ENCODE measurements at places on chromosomes 12 and 14. TPM values are rescaled to one million over a fixed set of nuclear protein-coding genes. Genes with fewer than 3 reads are reported as not detected.

CELA1 gene
- total RNA-seq: not detected

NUAK1 gene
- 37.7 TPM for total RNA-seq

KRT77 gene
- not detected for total RNA-seq

ZFHX2 gene
- 1.5 TPM for total RNA-seq

NTN4 gene
- total RNA-seq: 60.9 TPM

CNIH1 gene
- 91.4 TPM for total RNA-seq

TAS2R42 gene
- total RNA-seq: not detected

GAS2L3 gene
- 5.8 TPM for total RNA-seq

DNA sequence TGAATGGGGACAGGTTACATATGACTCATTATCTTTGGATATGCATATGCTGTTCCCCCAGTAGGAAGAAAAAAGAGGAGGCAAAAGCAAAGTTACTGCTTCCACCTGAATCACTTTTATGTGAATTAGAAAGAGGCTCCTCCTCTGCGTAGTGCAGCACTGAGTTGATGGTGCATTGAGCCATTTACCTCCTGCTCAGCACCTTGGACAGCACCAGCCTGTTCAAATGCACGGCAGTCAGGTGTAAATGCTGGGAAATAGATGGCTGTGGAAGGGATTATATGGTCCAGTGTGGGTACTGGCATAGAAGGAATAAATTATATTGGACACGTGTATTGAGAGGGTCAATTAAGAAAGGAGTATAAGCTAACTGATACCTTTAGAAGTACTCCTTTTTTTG, 541.9 kb upstream of the SEL1L start:
- peak; percentile 79 for DNase-seq

GRCh38 chr12:29733501-29733900, 50.2 kb downstream of the TMTC1 start:
- no peak for DNase-seq

GRCh38 chr12:67202678-67203012, 66.5 kb upstream of the CAND1 start:
- no peak for DNase-seq

DNA sequence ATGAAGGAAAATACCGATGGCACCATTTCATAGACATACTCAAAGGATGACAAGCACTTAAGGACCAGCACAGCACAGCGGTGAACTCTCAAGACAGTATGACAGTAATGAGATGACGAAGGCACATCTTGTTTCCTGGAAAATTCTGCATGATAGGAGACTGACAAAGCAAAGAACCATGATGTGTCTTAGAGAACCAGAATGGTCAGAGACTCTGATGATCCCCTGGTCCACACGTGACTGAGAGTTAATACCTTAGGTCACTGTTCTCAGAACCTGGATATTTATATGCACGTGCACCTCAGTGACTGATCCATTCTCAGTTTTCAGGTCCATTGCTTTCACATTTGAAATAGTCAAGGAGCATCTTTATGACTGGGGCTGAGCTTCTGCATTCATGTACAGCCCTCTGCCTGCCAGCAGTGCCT, 35.3 kb downstream of the PROX2 start:
- no peak for DNase-seq

- DNase-seq: no peak
These were observed 471.2 kb upstream of the PRICKLE1 start for GRCh38 chr12:43060742-43061141.

DNA sequence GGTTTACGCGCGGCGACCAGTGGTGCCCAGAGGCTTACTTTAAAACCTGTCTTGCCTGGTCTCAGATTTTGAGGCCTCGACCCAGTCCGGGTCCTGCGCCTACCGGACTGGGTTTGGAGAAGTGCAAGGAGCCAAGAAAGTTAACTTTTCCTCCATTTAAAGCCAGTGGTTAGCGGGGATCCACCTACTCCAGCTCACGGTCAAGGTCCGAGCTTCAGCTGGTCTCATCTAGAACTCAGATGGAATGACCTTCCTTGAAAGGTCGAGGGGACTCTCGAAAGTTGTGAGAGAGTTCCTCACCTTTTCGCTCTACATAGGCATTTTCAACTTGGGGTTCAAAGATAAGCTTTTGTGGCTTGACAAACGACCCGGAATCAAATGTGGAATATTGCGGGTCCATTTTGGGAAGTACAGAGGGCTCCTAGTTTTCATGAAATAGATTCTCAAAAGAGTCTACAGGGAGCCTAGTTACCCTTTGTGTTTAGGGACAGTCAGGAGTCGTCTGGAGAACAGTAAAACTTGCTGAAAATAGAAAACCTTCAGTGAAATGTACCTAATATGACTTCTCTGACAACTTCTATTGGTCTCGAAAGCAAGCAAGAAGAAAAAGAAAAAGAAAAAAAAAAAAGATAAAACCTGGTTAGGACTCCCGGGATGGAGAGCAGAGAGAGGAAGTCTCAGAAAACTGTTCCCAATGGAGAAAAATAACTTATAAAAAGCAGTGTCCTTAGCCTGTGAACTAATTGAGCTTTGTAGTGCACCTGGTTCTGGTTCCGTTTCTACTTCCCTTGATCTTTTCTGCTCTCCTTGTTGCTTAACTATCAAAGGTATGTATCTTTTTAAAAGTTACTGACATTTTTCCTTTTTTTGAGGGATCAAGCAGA, 1.4 kb downstream of the KCNMB4 start:
- DNase-seq: no peak

DNA sequence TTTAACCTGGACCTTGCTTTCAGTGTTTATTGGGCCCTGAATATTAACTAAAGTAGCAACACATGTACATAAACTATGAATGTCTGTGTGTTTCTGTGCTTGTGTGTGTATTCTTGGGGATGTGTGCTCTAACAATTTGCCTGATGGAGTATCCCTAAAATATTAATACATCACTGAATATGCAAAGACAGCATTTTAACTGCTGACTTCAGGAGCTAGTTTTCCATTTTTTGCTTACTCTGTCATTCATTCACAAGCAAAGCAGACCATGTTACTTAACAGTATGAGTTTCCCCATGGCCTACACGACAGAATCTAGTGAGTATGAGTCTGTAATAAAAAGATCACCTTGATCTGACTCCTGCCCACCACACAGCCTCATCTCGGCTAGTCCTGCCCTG, 402.8 kb downstream of the BCAT1 start:
- DNase-seq: no peak

GRCh38 chr12:122862872-122863701, 27.8 kb downstream of the HIP1R start:
- peak; percentile 46 for DNase-seq

DNA sequence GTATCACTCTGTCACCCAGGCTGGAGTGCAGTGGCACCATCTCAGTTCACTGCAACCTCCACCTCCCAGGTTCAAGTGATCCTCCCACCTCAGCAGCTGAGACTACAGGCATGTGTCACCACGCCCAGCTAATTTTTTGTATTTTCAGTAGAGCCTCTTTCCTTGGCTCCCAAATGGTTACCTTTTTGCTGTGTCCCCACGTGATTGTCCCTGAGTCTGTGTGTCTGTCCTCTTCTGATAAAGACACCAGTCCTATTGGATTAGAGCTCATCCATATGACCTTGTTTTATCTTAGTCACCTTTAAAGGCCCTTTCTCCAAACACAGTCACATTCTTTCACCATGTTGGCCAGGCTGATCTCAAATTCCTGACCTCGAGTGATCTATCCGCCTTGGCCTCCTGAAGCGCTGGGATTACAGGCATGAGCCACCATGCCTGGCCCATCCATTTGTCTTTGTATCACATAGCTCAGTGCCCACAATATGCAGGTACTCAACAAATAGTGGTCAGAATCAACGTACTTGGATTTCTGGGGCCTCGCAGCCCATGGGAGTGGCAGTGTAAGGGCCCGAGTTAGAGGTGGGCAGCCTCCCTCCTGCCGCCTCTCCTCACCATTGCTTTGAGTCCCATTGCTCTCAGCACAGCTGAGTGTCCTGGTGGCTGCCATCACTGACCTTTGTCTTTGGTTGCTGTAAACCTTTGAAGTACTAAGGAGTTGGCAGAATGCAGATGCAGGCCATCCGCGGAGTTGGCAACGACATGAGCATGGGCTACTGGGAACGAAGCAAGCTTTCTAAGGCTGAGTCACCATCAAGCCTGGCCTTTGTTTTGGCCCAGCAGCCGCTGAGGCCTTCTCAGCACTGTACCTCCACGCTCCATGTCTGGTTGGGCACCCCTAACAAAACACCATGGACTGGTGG, 9.3 kb downstream of the TPCN1 start:
- peak; percentile 70 for DNase-seq

- no peak for DNase-seq
These were observed 361.2 kb downstream of the ATP23 start for GRCh38 chr12:58302487-58303011.

GRCh38 chr12:94041850-94042249, 106.5 kb upstream of the PLXNC1 start:
- no peak for DNase-seq

DNA sequence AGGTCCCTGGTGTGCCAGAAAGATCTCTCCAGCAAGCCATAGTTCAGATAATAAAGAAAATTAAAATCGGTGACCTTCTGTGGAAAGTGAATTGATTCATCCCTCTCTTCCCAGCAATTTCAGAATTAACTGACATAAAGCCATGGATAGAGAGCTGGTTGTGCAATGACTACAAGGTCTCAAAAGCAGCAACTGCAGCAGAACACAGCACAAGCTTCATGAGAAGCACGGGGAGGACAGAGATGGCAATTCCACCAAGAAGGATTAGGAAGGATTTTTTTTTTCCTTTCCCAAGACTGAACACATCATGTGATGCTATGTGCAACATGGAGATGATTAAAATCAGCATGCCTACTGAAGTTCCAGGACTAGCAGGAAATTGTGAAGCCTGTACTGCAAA, 154.9 kb upstream of the PLEKHG7 start:
- DNase-seq: no peak

DNA sequence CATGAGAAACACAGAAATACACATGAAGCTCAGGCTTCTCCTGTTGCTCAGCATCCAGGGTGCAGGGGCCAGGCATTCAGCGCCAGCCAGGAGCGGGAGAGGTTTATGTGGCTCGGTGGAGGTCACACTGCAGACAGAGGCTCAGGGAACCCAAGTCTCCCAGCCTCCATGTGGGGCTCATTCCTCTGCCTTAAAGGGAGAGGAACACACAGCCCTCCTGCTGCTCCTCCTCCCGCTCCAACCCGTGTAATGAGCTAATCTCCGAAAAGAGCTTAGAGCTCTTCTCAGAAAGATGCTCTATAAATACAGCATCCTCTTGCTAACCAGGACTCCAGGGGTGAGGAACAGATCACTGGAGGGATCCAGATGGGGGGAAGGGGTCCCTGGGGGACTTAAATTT, 28.2 kb downstream of the FGF6 start:
- no peak for DNase-seq

- DNase-seq: no peak
These were observed 114.2 kb downstream of the TTC6 start for GRCh38 chr14:37709419-37710195.

GRCh38 chr12:82608706-82609105, 78.0 kb upstream of the TMTC2 start:
- DNase-seq: no peak

DNA sequence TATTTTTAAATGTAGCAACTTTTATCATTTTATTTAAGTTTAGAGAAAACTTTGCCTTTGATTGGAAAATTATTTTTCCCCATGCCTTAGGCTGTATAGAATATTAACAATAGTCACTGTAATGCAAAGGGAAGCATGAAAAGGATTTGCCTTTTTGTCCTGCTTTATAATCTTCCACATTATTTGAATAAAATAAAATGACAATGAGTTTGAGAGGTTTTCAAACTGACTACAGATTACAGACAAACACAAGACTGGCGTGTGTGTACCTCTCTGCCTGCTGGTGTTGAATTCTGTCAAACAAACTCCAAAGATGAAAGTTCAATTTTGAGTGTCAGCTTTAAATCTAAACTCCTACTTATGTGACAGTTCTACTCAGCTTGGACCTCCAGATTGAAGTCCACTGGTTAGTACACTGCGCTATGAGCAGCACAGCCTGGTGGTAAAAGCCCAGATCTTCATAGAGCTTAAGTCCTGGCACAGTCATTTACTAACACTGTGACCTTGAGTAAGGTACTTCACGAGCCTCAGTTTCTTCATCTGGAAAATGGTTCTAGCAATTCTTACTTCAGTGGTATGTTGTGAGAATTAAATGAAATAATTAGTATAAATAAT, 98.3 kb upstream of the CPNE8 start:
- DNase-seq: no peak

DNA sequence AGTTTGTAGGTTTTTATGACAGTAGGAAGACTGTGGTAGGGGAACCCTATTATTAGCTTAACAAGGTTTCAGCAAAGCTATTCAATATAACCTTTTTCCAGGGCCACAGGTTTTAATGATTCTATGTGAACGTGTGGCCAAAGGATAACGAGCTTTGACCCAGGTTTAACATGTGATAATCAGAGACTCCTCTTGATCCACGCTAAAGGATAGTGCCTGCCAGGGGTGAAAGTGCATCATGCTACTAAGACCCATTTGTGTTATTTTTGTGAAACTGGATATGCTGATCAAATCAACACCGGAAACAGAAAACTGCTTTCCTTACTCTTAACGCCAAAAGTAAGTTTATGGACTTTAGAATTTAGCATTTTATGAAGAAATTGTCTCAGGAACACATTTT, 909 bp upstream of the TAOK3 start:
- DNase-seq: no peak

GRCh38 chr12:65319688-65320200, 41.3 kb downstream of the MSRB3 start:
- DNase-seq: no peak

GRCh38 chr12:99137124-99137855, 492.2 kb downstream of the APAF1 start:
- DNase-seq: no peak

DNA sequence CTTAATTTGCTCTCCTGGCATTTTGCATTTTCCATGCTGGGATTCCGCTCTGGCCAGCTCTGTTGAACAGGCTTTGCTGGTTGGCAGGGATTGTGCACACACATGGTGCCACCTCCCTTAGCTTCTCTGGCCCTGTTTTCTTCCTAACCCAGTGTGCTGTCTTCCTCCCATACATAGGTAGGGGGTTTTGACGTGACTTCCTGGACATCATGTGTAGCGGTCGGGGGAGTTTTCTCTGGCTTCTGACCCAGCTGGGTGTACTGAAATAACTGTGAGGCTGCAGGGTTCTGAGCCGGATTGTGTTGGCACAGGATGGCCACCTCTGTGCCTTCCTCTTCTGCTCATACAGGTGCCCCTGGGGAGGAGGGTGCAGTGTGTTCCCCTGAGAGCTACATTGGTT, 25.7 kb downstream of the C14orf132 start:
- peak; percentile 38 for DNase-seq

DNA sequence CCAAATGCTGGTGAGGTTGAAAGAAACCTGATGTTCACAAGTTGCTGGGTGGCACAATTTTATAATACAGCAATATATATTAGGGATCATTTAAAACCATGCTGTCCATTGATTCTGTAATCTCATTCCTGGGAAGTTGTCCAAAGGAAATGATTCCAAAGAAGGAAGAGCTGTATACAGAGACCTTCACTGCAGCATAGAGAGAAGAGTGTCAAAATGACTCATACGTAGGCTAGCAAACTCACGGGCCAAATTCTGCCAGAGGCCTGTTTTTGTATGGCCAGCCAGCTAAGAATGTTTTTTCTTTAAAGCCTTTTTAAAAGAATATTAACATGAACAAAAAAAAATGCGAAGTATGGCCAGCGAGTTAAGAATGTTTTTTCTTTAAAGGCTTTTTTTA, 69.2 kb upstream of the MED13L start:
- DNase-seq: no peak

- no peak for DNase-seq
These were observed 68.7 kb downstream of the CCDC91 start for GRCh38 chr12:28258998-28259397.
